ENCODE measurements at places on chromosomes 12 and 14.

- no peak for DNase-seq
These were observed 640.9 kb downstream of the MED13L start for GRCh38 chr12:115636546-115636945.

DNA sequence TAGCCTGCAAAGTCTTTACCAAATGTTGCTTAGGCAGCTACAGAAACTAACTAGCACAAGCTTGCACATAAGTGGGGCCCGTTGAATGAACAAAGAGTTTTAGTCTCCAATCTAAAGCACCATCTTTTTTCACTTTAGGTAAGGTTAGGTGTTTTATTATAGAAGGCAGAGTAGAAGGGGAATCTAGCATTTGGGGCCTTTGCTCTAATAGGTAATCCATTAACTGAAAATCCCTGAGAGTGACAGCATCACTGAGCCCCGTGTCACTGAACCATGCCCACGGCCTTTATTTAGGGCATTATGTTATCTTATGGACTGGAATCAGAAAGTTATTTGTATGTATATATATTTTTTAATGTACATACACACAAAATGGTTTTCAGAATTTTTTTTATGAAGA is 25.1 kb downstream of the CPNE8 start:
- DNase-seq, result no peak

GRCh38 chr14:71539650-71540285 is 392.5 kb upstream of the RGS6 start:
- no peak for DNase-seq

- no peak for DNase-seq
These were observed 890 bp downstream of the KRT71 start for GRCh38 chr12:52552055-52552454.

- peak; percentile 87 for DNase-seq
These were observed 35.9 kb downstream of the XRCC3 start for GRCh38 chr14:103679351-103679750.

DNA sequence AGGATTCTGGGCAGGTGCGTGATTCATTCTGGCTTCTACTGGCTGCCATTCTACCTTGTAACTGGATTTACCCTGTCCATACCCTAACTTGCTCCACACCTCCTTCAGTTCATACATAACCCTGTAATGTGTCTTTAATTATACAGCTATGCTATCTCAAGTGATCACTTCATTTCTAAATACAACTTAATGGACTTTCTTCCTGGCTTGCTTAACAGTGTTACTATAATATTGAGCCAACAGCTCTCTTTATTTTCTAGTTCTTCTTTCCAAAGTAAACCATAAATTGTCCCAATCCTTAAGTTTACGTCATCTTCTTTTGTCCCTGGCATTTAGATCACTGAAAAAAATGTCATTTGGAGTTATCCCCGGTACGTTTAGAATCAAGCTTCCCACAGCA is 75.9 kb upstream of the KCNJ8 start:
- DNase-seq, result no peak

DNA sequence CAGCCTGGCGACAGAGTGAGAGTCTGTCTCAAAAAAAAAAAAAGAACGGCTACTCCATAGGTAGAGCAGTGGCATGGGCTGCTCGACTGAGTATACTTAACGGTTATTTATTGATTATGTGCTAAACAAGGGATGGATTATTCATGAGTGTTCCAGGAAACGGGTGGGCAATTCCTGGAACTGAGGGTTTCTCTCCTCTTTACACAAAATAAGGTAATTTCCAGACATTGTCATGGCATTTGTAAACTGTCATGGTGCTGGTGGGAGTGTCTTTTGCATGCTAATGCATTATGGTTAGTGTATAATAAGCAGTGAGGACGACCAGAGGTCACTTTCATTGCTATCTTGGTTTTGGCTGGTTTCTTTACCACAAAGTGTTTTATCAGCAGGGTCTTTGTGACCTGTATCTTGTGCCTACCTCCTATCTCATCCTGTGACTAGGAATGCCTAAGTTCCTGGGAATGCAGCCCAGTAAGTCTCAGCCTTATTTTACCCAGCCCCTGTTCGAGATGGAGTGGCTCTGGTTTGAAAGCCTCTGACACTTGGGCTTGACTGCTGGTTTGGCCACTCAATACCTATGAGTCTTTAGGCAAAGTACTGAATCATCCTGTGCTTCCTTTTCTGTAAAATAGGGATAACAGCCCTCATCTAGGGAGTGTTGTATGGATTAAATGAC is 3.2 kb downstream of the DGLUCY start:
- peak; percentile 33 for DNase-seq

DNA sequence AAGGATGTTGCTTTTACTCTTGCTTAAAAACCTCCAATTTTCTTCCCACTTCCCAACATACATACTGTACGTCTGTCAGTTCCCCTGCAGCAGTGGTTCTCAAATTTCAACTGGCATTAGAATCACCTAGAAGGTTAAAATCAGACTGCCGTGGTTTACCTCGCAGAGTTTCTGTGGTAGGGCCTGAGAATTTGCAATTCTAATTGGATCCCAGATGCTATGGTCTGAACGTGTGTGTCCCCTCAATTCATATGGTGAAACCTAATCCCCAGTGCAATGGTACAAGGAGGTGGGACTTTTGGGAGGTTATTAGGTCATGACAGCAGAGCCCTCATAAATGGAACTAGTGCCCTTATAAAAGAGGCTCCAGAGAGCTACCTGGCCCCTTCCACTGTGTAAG is 226.9 kb downstream of the CRADD start:
- DNase-seq, result no peak

Data from hematopoietic multipotent progenitor cell treated with erythropoietin and hydrocortisone succinate and interleukin-3 and kit ligand, for 4 days (in vitro differentiated cells).